ENCODE measurements at places on chromosomes 2 and 18.

DNA sequence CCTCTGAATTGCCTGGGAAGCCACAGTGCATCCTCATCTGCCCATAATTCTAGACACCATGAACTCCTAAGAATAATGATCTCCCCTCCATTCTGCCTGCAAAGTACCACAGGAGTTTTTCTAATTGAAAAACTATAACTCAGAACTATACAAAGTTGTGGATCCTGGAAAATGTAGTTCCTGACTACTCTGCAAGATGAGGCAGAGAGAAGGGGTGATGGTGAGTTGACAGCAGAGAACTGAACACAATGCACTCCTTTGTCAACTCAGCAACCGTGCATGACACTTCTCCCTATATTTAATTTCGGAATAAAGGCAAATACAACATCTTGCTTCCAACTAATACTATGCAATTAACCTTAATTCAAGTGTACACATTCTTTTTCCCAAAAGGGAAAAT lies 471.1 kb upstream of the FAM98A start:
- DNase-seq, result no peak

- no peak for DNase-seq
Observed at GRCh38 chr2:132477962-132478361, 61.4 kb downstream of the GPR39 start.

DNA sequence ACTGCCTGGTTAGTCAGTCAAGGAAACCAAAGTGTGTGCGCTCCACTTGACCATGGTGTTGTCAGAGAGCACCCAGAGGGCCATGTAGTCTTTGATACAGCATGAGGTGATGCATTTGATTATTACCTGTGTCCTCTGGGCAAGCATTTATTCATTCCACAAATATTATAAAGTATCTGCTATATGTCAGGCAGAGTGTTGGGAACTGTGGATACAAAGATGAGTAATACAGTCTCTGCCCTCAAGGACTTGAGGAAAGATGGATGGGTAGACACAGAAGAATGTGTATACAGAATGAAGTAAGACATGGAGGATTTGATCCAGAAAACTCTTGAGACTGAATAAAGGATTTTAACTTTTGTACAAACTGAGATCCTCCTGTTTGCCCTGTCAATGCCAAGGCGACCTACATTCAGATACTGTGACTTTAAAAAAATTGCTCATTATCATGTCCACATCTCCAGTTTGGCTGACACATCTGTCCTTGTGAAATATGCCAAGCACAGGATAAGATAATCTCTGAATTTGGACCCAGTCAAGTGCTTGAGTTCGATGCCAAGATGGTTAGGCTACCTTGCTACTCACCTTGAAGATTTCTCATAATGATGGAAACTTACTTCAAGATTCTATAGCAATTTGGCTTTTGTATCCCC lies 50.8 kb downstream of the ACYP2 start:
- no peak for DNase-seq

- no peak for DNase-seq
Observed at GRCh38 chr2:60508339-60508917, 45.0 kb downstream of the BCL11A start.

- no peak for DNase-seq
Observed at GRCh38 chr2:3761272-3761671, 57.9 kb downstream of the DCDC2C start.

DNA sequence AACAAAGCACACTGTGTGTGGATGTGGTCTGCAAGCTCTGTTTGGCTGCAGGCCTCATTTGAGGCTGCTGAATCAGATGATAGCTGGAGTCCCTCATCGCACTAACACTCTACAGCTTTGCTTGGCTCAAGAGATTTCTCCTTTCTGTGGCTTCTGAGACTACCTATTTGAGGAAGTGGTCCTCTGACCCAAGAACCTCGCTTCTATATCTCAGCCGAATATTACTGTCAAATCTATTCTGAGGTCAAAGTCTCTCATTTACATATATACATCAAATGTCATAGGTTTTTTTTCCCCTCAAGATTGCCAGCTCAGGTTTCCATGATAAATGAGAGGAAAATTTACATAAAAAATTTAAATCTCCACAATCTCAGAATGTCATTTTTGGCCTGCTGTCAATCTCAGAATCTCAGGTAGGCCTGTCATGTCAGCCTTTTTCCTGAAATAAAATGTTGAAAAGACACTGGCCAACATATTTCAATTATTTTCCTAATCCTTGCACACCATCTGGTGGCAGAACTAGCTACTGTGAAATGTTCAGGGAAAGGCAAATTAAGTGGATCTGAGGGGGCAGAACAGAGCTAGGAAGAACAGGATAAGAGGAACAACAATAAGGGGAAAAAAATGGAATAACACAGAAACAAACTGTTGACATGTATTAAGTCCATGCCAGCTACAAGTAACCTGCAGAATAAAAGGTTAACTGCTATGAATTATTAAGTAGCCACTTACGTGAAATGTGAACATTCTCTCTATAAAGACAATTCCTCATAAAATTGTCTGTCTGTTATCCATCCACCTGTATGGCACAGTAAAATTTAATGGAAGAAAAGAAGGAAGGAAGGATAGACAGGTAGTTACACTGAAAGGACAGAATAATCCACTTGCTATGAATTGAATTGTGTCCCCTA lies 39.3 kb downstream of the AP1S3 start:
- peak; percentile 47 for DNase-seq

- DNase-seq, result no peak
Observed at GRCh38 chr2:27236136-27236535, 19.0 kb downstream of the CAD start.

DNA sequence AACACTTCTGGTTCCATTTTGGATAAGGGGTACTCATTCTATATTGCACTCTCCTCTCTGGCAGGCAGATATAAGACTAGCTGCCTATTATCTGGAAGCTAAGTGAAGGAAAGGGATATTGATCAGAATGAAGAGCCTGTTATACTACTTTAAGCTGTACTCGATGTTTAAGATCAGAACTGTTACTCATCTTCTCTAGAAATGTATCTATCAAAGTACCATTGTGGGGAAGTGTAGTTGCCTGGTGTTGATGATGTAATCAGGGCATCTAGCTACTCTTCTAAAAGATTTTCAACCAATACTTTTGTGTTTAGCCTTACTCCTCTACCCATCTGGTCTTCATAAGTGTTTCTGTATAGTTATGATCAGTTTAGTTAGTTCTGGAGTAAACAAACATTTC lies 5.8 kb downstream of the CAMKMT start:
- DNase-seq, result no peak

All from DMS53 (cell line).